8988T (cell line): ENCODE measurements at places on chromosomes 11 and 22.
A peak's percentile ranks its signal among the peaks of the same experiment; 100 is the strongest.

- no peak for DNase-seq
Observed at GRCh38 chr11:44564670-44565210, 723 bp upstream of the CD82 start.

DNA sequence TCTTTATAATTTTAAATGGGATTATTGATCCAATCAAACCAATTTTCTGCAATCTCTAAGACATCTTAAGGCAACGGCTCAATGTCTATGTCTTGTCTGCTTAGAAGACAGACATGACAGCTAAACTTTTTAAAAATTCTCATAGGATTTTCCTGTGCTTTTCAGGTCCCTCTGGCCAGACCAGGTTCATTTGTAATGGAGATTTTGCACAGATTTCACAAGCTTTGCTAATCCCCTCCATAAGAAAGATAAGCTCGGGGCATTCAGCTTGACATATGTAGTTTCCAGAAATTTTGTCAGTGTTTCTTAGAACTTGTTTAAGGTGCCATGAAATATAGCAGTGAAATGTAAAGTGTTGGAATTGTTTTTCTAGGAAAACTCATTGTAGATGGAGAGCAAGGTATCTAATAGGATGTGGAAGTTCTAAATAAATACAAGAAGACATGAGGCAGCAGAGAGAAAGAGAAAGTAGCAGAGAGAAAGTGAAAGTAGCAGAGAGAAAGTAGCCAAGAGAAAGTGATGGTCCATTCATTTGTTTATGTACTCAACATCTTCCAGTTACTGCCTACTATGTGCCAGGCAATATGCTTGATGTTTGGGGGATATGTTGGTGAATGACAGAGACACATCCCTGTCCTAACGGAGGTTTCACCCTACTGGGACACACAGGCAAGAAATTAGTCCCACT, 219.1 kb upstream of the ARHGAP42 start:
- no peak for DNase-seq

- DNase-seq: no peak
Observed at GRCh38 chr22:35301372-35301874, 1.7 kb downstream of the TOM1 start.

DNA sequence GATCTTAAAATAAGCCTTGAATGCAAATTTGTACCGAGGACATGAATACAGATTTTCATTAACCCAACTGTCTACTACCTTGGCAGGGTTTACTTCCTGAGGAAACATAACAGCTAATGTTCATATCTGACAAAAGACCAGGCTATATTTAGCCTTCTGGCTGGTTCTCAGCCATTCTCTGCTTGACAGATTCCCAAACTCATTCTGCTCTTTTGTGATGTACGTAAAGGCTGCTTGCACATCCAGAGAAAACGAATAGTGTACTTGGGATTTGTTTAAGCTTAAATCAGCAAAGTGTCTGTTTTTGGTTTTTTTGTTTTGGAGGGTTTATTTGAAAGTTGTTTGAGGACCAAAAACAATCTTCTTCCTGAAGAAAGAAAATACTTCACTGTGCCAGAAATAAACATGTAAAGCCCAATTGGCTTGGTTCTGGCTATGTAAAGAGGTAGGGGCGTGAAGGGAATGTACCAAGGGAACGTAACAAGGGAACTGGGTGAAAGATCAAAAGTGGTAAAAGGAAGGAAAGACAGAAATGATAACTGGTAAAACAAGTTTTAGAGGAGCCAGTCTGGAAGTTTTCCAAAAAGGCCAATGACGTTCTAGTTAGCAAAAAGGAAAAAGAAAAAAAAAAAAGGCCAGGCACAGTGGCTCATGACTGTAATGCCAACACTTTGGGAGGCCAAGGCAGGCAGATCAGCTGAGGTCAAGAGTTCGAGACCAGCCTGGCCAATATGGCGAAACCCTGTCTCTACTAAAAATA, 21.4 kb upstream of the CRTAM start:
- no peak for DNase-seq

GRCh38 chr11:70488171-70488703, 89.9 kb downstream of the CTTN start:
- no peak for DNase-seq

DNA sequence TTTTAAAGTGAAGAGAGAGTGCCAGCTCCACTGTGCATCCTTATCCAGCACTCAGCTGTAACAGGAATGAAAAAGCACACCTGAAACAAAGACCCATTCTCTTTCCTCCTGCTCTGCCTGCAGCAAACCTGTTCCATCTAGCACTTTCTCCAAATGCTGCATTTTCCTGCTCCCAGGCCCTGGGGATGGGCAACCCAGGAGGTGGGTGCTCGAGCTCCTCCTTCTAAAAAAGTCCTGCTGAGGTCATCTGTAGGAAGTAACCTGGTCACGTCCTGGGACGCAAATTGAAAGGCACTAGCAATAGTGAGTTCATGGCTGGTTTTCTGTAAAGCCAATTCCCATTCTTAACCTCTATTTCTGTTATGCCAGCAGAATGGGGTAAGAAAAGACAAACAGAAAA, 173.7 kb downstream of the MAML2 start:
- no peak for DNase-seq

GRCh38 chr11:113554526-113554925, 79.3 kb upstream of the DRD2 start:
- DNase-seq: no peak

GRCh38 chr11:131993246-131993645, 622.8 kb downstream of the NTM start:
- no peak for DNase-seq

GRCh38 chr22:44047891-44048301, 23.8 kb downstream of the PARVB start:
- DNase-seq: no peak

GRCh38 chr11:47716692-47717091, 1.5 kb upstream of the AGBL2 start:
- no peak for DNase-seq

- no peak for DNase-seq
Observed at GRCh38 chr11:133966921-133967598, 10.3 kb upstream of the IGSF9B start.

DNA sequence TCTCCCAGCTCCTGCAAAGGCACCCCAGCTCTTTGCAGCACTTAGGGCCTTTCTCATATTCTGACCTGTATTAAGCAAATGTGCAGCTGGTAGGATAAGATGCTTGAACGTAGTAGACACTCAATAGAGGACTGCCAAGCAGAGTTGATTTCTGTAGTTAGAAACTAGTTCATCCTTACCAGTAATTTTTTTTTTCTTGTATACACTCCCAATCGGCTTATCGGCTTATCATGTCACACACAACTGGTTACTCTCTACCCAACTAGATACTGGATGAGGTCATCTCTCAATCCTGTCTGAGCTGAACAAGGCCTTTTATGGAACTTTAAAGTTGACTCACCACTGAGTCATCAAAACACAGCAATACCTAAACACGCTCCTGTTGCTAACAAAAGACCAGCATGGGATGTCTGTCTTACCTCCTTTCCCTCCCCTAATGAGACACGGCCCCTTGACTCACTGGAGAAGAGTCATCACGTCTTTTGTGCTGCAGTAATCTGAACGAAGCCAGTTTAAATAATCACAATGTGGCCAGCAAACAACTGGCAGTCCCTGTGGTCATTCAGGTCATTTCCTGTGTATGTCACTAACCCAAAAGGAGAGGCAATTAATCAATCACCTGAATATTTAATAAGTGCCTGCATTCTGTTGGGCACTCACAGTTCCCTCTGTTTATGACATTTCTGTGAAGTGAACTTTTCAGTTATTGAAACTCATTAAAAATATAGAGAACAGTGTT, 7.5 kb upstream of the WEE1 start:
- peak; percentile 56 for DNase-seq

- DNase-seq: peak; percentile 73
Observed at GRCh38 chr11:110092515-110093406, at the start of gene ZC3H12C. ZC3H12C (plus strand) TSS chr11:110093392; CDS start chr11:110093412, 20 bp downstream.

- no peak for DNase-seq
Observed at GRCh38 chr22:18976197-18976751, 40.2 kb upstream of the PRODH start.

GRCh38 chr22:22200569-22201184, 43.9 kb upstream of the VPREB1 start:
- no peak for DNase-seq

DNA sequence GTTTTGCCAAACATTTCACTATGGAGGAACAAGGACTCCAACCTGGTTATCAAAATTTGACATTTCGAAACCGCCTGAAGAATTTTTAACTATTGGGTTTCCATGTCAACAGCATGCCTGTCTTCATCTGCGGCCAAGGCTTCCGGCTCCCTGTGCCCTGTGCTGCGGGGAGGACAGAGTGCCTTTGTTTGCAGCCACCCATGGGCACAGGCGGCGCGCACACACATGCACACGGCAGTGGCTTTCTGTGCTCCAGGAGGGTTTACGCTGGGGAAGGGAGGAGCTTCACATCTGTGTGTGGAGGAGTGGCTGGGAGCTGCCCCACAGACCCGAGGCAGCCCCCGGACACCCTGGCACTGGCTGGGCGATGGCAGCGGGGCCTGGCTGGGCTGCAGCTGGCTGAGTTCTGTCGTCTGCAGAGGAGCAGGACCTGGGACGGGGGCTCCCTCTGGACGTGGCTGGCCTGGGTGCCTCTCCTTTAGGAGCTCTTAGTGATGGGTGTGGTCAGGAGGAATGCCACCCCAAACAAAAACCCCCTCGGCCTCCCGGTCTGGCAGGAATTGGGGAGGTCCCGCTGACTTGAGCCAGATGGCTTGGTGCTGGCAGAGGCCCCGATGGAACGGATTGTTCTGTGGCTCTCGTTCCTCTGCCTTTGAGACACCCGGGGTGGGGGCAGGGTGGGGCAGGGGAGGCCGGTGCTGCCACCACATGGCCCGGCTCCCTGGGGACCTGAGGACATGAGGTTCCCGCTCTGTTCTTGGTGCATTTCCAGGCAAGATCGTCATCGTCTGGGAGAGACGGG, 1290.9 kb downstream of the BRD1 start:
- no peak for DNase-seq

- DNase-seq: no peak
Observed at GRCh38 chr11:41018224-41018623, 441.2 kb downstream of the LRRC4C start.

GRCh38 chr11:93849201-93849600, 1.2 kb downstream of the VSTM5 start:
- no peak for DNase-seq

GRCh38 chr11:8093931-8094575, 13.0 kb downstream of the TUB start:
- DNase-seq: no peak

DNA sequence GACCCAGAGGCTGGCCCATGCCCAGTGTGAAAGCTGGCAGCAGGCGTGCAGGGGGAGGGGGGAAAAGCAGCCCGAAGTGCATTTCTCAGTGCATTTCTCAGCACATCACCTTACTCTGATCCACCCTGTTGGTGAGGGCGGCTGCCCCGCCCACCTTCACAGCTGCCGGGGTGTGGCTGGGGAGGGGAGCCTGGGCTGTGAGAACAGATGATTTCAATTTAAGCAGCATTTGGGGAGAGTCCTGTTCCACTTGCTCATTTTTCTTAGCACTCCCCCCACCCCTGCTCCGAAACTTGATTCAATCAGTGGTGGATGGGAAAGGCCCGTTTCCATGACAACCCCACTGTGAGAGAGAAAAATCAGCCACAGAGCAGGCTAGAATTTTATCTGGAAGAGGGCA, 84.8 kb downstream of the SNX19 start:
- DNase-seq: no peak

- no peak for DNase-seq
Observed at GRCh38 chr11:128840137-128840536, 27.0 kb downstream of the KCNJ1 start.

GRCh38 chr11:102384419-102385079, 37.5 kb downstream of the BIRC2 start:
- no peak for DNase-seq

DNA sequence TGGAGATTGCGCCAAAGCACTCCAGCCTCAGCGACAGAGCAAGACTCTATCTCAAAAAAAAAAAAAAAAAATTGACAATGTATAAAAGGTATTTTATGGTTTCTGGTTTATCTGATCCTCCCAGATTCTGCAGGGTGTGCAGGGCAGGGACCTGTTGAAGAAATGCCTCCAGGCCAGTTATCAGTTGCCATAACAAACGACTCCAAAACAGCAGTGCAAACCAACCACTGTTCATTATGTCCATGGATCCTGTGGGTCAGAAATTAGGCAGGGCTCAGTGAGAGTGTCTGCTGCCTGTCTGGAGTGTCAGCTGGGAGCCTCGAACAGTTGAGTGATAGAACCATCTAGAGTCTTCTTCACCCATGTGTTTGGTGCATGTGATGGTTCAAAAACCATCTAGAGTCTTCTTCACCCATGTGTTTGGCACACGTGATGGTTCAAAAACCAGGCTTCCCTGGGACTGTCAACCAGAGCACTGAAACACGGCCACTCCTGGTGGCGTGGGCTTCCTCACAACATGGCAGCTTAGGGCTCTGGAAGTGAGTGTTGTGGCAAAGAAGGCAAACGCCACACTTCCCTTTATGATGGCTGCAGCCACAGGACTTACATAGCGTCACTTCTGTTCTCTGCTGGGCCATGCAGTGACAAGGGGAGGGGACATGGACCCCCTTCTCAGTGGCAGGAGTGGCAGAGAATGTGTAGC, 115.1 kb upstream of the CRYBB3 start:
- no peak for DNase-seq

DNA sequence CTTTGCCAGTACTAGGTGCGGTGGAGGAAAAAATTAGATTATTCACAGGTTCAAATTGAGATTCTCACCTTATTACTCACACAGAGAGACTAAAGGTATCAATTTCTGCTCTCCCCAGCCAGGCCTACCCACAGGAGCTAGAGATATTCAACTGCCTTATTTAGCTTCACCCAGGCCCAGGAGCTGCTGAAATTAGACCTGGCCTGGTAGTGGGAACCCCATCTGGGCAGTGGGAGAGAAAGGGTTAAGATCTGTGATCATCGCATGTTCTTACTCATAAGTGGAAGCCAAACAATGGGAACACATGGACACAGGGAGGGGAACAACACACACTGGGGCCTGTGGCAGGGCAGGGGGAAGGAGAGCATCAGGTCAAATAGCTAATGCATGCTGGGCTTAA, 20.9 kb upstream of the MICAL2 start:
- no peak for DNase-seq

DNA sequence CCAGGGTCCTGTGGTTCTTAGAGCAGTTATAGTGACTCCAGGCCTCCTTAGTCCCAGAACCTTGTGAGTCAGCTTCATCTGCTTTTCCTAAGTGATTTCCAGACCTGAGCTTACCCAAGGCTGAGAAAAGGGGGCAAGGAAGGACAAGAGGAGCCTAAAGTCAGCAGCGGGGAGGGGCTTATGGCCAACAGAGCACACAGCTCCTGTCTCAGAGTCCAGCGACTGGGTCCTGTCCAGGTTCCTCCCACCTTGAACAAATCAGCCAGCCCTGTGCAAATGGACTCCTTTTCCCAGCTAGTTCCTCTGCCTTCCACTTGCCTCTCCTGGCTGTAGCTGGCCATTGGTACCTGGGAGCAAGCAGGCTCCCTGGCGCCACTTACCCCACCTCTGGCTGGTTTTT, 10.9 kb downstream of the BACE1 start:
- no peak for DNase-seq

GRCh38 chr22:29139965-29140782, 65.5 kb upstream of the EMID1 start:
- DNase-seq: no peak

- no peak for DNase-seq
Observed at GRCh38 chr11:77660947-77661346, 23.4 kb upstream of the CLNS1A start.

- no peak for DNase-seq
Observed at GRCh38 chr11:67381244-67381972, 8.0 kb upstream of the CLCF1 start.
